Gastrocnemius medialis (tissue), 4 donors: ENCODE measurements at places on chromosomes 6 and 20. TPM values are rescaled to one million over a fixed set of nuclear protein-coding genes. Genes with fewer than 3 reads are reported as not detected.

GRCh38 chr20:4973330-4974097, 27.8 kb downstream of the SLC23A2 start:
- H3K36me3 ChIP-seq: peaks cover 9% of the 10 kb centered on the region
- no peaks in the 10 kb centered on the region for H3K27me3 ChIP-seq
- H3K4me1 ChIP-seq: peaks cover 19% of the 10 kb centered on the region
- peak overlapping the region; percentile 21 for H3K4me3 ChIP-seq

DNA sequence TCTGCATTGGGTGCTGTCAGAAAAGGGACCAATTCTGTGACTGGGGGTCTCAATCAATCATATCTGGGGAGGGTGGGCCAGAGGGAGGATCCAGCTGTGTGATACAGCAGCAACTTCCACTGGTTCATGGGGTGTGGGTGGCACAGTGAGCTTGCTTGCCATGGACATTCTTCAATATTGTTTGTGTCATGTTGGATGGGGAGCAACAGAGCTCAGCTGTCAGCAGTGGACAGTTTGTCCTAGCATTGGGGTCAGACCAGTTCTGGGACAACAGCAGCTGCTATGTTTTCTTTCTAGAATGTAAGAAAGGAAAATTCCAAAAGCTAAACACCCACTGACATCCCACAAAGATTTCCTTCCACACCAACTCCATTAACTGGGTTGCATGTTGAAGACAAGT, 221.9 kb upstream of the CDH4 start:
- H3K4me3 ChIP-seq: no peak overlapping the region
- no peaks in the 10 kb centered on the region for H3K27me3 ChIP-seq
- H3K27ac ChIP-seq: no peak overlapping the region
- H3K36me3 ChIP-seq: no peaks in the 10 kb centered on the region
- no peak for DNase-seq
- H3K4me1 ChIP-seq: no peaks in the 10 kb centered on the region

The SLC25A27 gene
- total RNA-seq: 9.9 TPM

The PTPN1 gene
- 46.2 TPM for total RNA-seq

The MYO6 gene
- total RNA-seq: 5.4 TPM
